ENCODE measurements at places on chromosomes 7 and 10.

DNA sequence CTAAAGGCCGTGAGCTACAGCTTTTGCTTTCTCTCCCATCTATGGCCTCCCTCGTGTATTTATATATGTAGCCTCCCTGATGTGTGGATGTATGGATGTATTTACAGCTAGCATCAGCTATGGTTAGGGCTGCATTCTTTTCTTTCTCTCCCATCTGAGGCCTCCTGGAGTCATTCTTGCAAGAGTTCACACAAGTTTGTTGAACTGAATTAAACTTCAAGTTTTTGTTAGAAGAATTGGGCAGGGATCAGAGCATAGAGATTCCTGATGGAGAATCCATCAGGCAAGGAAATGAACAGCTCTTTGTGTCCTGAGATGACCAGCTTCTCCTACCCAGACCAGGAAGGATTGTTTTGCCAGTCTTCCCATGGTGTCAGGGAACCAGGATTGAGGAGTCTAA, 60.3 kb downstream of the AHCYL2 start:
- DNase-seq = no peak

DNA sequence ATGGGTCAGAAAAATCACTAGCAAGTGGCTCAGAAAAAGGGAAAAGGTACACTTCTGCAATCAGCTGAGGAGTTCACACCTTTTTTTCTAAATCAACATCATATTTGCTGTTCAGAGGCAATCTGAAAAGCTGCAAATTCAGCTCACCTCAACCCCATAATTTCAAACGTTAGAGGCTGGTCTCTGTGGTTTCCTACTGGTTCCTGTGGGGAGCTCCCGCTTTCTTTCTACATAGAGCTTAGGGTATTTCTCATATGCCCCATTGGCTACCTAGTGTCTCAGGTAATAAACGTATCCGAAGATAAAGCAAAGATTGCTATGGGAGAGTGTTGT, 5.2 kb upstream of the ZNF22 start:
- DNase-seq = no peak

DNA sequence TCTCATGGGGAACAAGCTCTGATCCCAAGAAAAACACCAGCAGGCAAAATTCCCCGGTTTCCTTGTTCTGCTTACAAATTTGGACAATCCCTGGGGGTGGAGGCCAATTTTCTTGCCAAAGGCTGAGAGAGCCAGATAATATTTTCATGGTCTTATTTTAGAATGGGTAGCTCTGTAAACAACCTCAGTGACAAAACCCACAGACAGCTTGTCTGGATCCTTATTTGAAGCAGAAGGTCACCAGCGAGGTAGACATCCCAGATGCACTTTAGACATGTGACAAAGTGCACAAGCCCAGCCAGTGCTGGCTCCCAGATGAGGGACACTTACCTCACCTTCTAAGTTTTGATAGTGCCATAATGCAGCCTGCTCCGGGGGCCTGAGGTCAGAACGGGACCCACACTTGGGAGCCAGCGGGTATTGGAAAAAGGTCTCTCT, 102.6 kb upstream of the DDC start:
- DNase-seq = no peak

DNA sequence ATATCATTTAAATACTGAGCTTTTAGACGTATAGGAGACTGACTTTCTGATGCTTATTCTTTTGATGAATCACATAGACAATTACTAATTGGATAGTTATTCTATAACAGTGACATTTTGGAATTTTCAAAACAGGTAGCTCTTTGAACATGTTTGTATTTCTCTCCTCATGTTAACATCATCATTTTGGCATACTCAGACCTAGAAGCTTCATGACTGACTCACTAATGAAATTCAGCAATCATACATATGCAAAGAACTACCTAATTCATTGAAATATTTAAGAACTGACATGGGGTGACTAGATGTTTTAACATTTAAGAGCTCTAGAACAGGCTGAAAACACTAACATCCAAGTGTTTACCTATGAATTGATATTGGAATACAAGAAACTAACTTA, 192.3 kb downstream of the VTI1A start:
- DNase-seq = no peak

GRCh38 chr7:106583100-106583499, 77.9 kb downstream of the CCDC71L start:
- DNase-seq = no peak

GRCh38 chr10:57799625-57800024, 468.1 kb downstream of the IPMK start:
- no peak for DNase-seq

- no peak for DNase-seq
Measured at GRCh38 chr7:12178317-12178716, 32.8 kb upstream of the TMEM106B start.

DNA sequence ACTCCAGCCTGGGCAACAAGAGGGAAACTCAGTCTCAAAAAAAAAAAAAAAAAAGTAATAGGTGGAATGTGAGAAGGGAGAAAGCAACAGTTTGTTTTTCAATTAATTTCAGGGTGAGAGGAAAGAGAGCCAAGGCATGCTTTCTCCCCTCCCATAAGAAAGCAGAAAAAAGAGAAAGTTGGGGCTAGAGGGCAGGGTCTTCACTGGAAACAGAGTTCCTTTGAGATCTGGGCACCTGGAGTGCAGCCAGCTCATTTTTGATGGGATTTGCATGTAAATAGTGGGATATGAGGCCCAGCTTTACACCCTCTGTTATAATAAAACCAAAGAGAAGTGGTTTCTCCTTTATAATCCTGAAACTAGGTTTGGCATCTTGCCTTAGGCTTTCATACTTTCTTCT, 13.8 kb upstream of the STOX1 start:
- DNase-seq = no peak

GRCh38 chr10:14243221-14243620, 87.5 kb downstream of the FRMD4A start:
- no peak for DNase-seq
